ENCODE measurements at places on chromosomes 4 and X. TPM values are rescaled to one million over a fixed set of nuclear protein-coding genes. Genes with fewer than 3 reads are reported as not detected.

Gene PF4V1
- total RNA-seq: not detected

Gene ABCG2
- total RNA-seq: 0.82 TPM

- no peak for DNase-seq
These were observed 113.3 kb downstream of the SLIT2 start for GRCh38 chr4:20364969-20365368.

Gene MTCP1
- total RNA-seq: 13.0 TPM

DNA sequence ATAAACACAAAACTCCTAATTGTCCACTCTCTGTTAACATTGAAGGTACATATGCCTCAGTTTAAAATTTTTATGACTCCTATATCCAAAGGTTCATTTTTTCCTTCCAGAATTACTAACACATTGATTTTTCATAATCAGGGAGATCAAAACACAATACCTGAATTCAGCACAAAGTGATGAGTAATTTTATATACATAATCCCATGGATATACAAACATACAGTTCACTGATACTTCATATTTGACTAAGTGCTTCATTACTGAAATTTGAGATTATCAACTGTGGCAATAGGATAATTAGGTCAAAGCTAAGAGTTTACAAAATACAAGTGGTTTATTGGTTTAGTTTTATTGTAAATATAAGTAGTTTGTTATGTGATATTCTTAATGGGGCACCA lies 176.2 kb upstream of the PRPS2 start:
- DNase-seq: no peak

DNA sequence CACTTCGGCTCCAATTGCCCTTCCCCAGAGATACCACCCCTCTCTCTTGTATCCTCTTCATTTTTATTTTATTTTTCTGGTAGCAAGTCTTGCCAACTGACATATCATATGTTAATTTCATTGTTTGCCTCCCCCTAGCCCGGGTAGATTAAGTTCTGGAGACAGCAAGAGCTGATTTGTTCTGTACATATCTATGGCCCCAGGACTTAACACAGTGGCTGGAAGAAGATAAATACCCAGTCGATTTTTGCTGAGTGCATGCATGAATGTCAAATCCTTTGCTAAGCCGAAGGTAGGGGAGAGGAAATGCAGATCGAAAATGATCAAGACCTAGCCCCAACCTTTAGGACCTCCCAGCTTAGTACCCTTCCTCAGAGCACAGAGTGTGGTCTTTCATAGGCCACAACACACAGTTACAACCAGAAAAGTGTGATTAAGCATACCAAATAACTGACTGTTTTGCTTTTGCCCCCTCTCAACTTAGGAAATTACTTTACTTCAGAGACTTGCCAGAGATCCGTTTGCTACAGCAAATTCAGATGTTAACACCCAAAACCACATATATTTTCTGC lies 58.7 kb upstream of the KLF3 start:
- DNase-seq: no peak

DNA sequence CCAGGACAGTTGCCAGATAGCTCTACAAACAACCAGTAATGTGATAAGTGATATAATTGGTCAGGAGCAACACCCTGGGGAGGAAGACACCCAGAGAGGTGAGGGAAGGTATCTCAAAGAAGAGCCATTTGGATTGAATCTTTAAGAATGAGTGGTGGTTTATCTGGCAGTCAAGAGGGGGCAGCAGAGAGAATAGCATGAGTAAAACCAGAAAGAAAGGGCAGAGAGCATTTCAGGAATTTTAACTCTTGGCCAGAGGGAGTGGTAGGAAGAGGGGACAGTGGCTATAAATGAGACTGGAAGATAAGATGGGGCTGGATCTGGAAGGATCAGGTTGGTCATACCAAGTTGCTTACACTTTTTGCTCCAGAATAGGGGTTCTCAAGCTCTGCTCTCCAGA lies 5.9 kb upstream of the SEPTIN6 start:
- DNase-seq: no peak

Gene OCIAD1
- total RNA-seq: 143 TPM

DNA sequence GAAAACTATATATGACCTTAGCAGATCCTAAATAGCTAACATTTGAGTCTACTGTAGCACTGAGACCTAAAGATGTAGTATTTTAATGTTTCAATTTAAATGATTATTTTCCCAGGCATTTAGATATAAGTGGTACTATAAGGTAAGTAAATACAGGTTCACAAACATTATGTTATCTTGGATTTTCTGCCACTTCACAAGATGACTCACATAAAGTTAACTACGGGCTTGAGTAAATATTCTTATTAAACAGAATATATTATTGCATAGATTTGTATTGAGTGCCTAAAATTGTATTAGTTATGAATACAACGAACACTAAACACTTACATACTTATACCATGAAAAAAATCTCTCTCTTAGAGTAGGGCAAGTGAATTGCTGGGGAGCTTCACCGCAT lies 34.2 kb upstream of the VCX3B start:
- DNase-seq: no peak

Gene TMEM31
- 0.74 TPM for total RNA-seq

Gene VSIG4
- not detected for total RNA-seq

All from mesothelial cell of epicardium (in vitro differentiated cells).